ENCODE measurements at places on chromosomes 16 and 17. TPM values are rescaled to one million over a fixed set of nuclear protein-coding genes. Genes with fewer than 3 reads are reported as not detected.

- DNase-seq: no peak
Observed at GRCh38 chr16:83799336-83799735, 8.4 kb upstream of the HSBP1 start.

DNA sequence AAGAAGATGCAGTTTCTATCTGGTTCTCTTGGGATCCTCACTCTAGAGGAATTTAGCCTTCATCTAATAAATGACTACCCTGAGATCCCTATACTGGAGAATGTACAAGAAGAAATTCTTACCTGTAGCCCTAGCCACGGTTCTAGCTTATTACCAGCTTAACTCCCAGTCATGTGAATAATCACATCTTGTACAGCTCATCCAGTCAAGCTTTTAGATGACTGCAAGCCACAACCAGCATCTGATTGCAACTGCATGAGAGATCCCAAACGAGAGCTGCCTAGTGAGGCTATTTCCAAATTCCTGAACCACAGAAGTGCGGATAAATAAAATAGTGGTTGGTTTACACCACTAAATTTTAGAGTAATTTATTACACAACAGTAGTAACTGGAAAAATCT, 196.0 kb upstream of the CPHXL start:
- DNase-seq: no peak

DNA sequence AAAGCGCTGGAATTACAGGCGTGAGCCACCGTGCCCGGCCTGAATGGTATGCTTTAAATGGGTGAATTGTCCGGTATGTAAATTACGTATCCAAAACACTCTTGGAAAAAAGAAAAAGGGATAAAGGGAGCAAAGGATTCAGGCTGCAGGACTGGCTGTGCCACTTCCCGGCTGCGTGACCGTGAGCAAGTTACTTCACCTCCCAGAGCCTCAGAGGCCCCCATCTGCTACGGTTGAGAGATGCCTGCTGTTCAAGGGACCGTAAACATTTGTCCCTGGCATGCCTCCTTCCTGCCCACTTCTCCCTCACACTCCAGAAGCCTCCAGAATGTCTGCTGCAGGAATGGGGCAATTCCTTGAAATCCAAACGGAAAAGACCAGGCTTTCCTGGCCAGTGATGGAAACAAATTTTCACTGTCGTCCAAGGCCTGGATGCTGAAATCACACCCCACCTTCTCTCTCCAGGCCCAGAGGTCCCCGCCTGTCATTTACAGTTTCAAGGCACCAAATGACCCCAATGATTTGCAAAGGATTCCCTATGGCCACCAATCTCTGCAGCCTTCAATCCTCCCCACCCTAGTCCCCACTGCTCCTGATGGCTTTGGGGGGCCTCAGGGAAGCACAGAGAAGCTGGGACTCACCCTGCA, 22.9 kb upstream of the LITAF start:
- DNase-seq: no peak

DNA sequence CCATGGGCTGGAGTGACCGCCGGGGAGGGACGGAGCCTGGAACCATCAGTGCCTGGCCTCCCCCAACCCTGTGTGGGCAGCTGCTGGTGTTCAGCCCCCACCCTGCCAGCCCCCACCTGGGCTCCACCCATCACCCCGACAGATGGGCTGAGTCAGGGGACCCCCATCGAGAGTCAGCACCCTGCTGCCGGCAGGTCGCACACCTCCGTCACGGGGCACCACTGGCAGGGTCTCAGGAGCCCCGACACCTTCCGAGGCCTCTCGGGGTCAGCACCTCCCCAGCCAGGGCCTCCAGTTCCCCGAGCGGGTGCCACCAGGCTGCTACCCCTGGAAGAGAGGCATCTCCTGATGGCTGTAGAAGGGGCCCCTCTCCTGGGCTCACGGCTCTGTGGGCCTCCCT, 38.3 kb upstream of the ACSF3 start:
- DNase-seq: no peak

- DNase-seq: no peak
Observed at GRCh38 chr16:80056324-80056723, 455.8 kb upstream of the MAF start.

- DNase-seq: no peak
Observed at GRCh38 chr17:16129441-16130205, 85.7 kb downstream of the NCOR1 start.

GRCh38 chr16:53855511-53855910, 151.6 kb downstream of the FTO start:
- no peak for DNase-seq

DNA sequence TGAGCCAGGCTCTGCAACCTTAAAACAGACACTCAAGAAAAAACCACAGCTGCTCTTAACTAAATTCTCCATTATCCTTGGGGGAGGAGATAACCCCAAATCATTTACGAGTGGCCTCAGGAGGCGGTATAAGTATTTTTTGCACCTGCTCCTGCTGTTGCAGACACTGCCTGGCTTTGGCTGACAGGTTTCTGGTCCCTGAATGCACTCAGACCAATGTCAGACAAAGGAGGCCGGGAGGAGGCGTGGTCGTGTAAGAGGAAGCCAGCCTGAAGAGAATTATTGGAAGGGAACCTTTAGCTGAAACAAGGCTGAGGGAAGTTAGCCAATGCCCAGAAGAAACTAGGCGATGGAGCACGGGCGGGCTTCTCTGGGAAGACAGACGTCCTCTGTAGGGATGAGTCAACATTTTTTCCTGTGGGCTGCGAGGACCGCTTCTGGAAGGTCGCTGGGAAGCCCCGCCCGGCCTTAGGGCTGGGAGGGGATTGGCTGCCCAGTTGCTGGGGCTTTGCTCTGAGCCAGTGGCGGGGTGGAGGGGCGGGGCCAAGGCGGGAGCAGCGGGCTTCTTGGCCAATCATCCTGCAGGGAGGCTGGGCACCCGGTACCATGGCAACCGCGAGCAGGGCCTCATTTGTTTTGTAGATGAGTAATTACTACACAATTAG, 82.3 kb downstream of the CCDC182 start:
- DNase-seq: no peak

- no peak for DNase-seq
Observed at GRCh38 chr16:23368469-23368868, 66.4 kb downstream of the SCNN1B start.

DNA sequence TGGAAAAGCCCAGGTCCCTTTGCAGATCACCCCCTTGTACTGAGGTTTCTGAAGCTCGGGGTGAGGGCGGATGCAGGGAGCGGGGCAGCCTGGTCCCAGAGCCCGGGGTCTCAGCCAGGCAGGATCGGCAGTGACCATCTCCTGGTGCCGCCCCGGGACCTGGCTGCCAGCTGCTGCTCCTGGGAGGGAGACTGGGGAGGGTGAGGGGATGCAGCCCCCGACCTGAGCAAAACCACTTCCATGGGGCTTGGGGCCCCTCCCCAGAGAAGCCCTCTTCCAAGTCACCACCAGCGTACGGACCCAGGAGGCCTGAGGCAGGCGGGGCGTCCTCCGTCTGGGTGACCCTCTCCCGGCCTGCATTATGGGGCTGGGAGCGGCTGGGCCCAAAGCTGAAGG, 14.8 kb downstream of the CD7 start:
- no peak for DNase-seq

DNA sequence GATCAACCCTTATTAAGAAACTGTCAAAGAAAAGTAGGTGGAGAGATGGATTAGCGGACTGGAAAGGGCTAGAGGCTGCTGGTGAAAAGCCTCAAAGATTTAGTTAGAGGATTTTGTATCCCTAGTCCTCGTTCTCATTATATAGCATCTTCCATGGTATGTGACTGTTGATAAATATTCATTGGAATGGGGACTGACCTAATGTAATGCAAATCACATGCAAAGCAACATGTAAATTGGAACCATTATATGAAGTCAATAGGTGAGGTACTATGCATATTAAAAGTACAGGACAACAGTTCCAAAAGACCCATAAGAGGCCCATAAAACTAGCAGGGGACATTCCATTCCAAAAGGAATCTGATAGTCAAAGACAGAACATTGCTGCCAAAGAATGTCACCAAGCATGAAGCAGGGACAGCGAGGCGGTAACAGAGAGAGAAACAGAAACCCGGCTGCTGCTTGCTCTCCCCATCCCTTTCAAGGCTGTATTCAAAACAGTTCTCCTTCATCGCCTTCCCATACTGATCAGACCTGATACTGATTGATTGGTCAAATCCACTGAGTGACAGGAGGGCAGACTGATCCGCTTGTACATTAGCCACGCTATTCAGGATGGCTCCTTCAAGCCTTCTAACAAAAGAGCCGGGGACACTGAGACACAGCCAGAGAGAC, 44.5 kb downstream of the SOX9 start:
- no peak for DNase-seq

- no peak for DNase-seq
Observed at GRCh38 chr16:81610144-81610842, 165.7 kb downstream of the CMIP start.

GRCh38 chr17:10683853-10684252, 13.5 kb downstream of the SCO1 start:
- DNase-seq: no peak

DNA sequence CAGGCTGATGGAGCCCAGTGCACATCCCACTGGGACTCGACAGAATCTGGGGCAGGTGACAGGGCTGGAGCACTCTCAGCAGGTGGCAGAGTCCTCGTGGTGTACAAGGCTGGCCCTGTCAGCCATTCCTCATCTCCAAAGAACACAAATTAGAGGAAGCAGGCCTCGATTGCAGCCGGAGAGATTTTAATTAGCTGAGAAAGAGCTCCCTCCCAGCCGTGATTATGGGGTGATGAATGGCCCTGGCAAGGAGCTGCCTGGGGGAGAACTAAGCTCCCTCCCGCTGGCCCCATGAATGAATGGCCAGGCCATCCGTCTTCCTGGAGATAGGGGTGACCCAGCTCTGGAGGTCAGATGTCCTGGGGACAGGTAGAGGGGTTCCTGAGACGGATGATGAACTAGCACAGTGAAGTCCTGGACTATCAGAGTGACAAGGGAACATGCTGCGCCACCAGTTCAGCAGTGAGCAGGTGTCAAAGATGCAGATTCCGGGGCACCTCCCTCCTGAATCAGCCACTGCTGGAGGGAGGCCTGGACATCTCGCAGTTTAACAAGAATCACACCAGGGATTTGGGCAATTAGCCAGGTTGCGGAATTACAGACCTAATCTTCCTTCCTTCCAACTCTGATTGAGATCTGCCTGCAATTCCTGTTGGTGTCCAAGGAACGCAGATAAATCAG, 35.5 kb downstream of the PIMREG start:
- no peak for DNase-seq

GRCh38 chr17:13475574-13476223, 126.0 kb downstream of the HS3ST3A1 start:
- DNase-seq: no peak

GRCh38 chr17:71361656-71362450, 759.0 kb upstream of the SOX9 start:
- DNase-seq: no peak

- DNase-seq: no peak
Observed at GRCh38 chr17:83099570-83100181, 20.3 kb downstream of the METRNL start.

GRCh38 chr16:68041783-68042182, 18.7 kb downstream of the DUS2 start:
- DNase-seq: no peak

The CCL4 gene
- total RNA-seq: 65.8 TPM

The CDH1 gene
- total RNA-seq: 1.1 TPM

The DNAI2 gene
- 0.31 TPM for total RNA-seq

The NOG gene
- 0.16 TPM for total RNA-seq

The DYNLRB2 gene
- total RNA-seq: not detected

The VWA3A gene
- 0.11 TPM for total RNA-seq

The MYH13 gene
- total RNA-seq: not detected

The OTOP3 gene
- total RNA-seq: not detected

The C16orf95 gene
- 16.9 TPM for total RNA-seq

The KRTAP4-4 gene
- not detected for total RNA-seq

The TBC1D3K gene
- total RNA-seq: not detected

The CES3 gene
- total RNA-seq: 6.8 TPM

Data from activated naive CD4-positive, alpha-beta T cell treated with anti-CD3 and anti-CD28 coated beads, Interleukin-2, amount 50 U/mL, for 72 hours (primary cell).